WERI-Rb-1 (cell line): ENCODE measurements at places on chromosomes 6 and 20.

GRCh38 chr20:17023806-17024205, 203.0 kb upstream of the PCSK2 start:
- DNase-seq, result no peak

GRCh38 chr20:58519940-58520712, 4.9 kb upstream of the APCDD1L start:
- no peak for DNase-seq

DNA sequence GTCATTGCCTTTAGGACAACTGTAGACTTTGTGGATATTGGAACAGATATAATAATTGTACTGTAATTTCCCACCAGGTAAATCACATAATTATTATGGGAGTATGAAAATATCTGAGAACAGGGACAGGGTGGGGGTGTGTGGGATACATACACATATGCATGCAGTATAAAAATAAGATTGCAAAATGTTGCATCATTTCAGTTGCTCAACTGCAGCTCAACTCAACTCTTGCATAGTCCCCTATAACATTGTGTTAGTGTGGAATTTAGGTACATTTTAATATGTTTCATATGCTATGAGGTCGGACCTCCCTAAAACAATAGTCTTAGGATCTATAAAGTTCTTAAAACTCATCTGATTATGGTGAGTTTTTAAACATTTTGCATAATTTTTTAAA, 275.0 kb upstream of the FLRT3 start:
- DNase-seq, result no peak

DNA sequence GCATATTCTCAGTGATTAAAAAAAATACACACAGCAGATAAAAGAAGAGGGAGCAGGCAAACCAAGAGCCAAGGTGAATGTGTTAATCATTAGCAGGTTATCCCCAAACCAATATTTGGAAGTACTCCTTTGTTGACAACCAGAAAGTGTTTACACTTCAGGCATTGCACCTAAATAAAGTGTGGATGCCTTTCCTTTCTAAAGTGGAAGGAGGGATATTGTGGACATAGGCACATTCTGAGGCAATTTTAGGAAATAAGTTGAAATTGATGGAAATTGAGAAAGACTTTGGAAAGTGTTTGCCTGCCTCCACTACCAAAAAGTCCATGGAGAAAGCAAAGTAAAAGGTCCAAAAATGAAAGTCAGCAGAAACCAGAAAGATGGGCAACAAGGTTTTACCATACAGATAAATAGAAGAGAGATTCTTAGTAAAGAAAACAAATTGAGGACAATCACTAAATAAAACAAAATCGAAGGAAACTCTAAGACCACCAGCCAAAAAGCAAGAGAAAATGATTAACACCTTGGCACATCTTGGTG, 22.9 kb downstream of the SLC17A2 start:
- DNase-seq, result no peak

- no peak for DNase-seq
Observed at GRCh38 chr20:23095499-23095898, 9.4 kb upstream of the CD93 start.
